ENCODE measurements at places on chromosomes 4 and X. TPM values are rescaled to one million over a fixed set of nuclear protein-coding genes. Genes with fewer than 3 reads are reported as not detected.

COL25A1 gene
- polyA plus RNA-seq = 16.8 TPM

DNA sequence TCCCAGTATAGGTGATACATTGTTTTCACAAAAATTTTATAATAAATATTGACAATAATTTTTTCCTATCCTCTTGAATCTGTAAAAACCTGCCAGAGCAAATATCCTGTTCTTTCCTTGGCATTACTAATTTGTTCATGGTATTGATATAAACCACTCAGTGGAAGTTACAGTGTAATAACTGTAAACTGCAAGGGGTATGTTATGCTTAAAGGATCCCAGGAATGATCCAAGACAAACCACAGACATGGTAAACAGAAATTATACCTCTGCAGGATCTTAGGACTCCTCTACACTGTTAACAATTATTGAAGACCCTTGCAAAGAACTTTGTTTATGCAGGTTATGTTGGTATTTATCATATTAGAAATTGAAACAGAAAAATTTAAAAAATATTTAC lies 17.7 kb upstream of the MAD2L1 start:
- DNase-seq = no peak

DNA sequence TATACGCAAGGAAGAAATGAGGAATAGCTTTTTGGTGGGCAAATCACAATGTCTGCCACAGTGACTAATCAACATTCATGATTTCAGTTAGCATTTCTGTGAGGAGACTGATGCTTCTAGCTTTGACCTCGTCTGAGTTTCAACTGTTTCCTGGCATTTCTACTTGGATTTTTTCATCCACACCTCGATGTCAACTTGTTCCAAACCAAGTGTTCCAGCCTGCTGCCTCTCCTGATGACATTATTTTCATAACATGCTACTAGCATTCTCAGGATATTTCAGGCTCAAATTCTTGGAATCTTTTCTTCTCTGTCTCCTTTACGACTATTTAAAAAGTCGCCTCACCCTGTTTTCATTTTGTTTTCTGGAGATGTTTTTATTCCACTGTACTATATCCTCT lies 90.3 kb upstream of the TEX13D start:
- no peak for DNase-seq

DNA sequence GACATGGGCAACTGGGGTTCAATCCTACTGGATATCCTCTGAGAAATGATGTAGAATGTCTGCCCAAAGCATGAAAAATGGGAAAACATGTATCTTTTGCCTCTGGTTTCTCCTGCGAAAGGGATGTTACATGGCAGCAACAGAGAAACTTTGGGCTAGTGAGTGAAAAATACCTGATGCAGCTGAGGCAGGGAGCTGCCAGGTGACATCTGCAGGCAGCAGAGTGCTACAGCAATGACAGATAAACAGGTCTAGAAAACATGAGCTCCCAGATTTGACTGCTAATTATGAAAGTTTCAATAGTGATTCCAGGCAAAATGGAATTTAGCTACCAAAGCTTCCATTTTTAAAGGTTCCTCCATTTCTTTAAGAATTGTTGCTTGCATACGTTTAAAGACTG lies 4.8 kb upstream of the CXCL1 start:
- no peak for DNase-seq

ZNF280C gene
- 6.6 TPM for polyA plus RNA-seq

DNA sequence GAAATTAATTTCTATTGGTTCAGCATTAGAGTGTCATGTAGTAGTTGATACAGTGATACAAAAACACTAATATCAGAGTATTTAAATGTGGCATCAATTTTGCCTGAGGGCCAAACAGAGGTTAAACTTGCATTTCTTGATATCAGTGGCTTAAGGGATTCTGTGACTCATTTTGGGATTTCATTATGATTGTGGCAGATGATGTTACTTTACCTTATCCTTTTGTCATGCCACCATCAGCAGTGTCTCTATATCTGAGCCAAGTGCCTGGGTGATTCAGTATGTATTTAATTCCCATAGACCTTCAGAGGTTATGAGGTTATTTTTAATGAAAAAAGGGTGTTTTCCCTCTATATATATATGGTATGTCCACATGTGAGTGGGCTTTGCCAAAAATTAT lies 582.9 kb downstream of the ADGRL3 start:
- no peak for DNase-seq

GBA3 gene
- 20.2 TPM for polyA plus RNA-seq

VCX3A gene
- polyA plus RNA-seq = not detected

DNA sequence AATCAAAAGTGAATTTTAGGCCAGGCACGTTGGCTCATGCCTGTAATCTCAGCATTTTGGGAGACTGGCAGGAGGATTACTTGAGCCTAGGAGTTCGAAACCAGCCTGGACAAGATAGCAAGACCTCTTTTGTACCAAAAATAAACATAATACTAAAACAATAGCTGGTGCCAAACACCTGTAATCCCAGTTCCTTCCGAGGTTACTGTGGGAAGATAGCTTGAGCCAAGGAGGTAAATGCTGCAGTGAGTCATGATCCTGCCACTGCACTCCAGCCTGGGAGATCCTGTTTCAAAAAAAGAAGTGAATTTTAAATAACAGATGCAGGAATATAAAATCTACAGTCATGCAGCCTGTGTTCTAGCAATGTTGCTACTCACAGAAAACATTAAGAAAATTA lies 488.3 kb downstream of the PPARGC1A start:
- DNase-seq = no peak

GRCh38 chrX:150326541-150327247 lies 36.4 kb upstream of the MAMLD1 start:
- no peak for DNase-seq

DNA sequence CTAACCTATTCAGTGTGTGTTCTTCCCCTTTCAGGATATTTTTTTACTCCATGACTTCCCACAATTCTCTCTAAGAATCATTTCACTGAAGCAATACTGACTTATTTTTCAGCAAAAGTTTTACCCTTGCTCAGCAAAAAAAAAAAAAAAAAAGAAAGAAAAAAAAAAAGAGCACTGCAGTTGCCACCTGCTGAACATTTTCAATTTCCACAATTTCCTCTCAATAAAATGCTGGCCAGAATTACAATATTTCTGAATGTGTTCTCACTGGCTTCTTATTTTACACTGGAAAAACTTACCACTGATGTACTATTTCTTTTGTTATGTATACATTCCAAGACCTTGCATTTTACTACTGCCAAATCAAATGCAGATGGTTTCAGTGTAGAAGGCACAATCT lies 210.4 kb downstream of the PAPSS1 start:
- DNase-seq = no peak

DNA sequence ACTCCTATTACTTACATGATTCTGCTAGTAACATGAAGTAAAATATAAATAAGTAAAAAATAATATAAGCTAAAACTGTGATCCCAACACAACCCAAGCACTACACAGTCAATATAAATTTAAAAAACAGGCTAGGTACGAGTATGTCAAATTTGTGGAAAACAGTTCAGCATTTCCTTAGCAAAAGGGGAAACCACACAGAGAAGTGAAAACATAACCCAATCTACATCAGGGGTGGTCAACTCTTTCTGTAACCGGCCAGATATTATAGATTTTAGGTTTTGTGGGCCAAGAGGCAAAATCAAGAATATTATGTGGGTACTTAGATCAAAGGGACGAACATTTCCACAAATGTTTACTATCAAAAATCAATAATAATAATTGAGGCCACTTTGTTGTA lies 70.1 kb downstream of the CHST7 start:
- no peak for DNase-seq

TNMD gene
- 3.4 TPM for polyA plus RNA-seq

RNF212 gene
- polyA plus RNA-seq = 11.3 TPM

GRCh38 chr4:81040012-81040659 lies 9.6 kb downstream of the BMP3 start:
- DNase-seq = no peak

DNA sequence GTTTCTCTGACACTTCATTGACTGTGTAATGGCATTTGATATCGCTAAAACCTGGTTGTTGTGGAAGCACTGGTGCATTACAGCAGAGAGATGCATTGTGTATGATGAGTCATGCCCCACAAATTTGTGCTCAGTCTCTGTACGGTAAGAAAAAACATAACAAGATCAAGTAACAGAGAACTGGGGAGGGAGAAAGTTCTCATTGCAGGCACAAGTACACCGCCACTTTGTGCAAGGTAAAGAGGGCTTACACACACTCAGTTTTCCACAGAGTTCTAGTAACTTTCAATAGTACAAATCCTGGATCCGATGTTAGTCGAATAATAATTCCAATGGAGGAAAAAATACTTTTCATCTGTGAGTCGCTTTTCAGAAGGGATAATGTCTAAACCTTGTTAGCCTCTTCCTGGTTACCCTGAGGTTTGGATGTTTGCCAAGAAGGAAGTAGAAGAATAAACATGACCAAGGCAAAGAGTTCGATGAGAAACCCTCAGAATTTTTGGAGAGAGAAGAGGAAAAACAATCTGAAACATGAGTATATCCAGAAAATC lies 512.5 kb upstream of the SLIT2 start:
- no peak for DNase-seq

DNA sequence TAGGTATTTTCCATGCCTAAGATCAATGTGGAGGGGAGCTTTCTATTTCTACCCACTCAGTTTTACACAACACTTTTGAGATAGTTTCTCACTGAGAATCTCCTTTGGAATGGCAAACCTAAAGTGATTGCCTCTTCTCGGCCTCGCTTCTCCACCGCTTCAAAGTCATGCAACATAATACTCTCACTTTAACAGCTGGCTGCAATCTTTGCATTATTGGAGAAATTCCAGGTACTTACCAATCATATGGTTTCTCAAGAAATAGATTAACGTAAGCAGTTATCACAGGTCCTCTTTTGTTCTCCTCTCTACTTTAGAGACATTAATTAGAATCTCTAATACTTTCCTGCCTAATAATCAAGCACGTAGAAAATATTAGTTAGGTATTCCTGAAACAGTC lies 3.7 kb upstream of the IL13RA2 start:
- DNase-seq = no peak

USP17L10 gene
- polyA plus RNA-seq = not detected

DNA sequence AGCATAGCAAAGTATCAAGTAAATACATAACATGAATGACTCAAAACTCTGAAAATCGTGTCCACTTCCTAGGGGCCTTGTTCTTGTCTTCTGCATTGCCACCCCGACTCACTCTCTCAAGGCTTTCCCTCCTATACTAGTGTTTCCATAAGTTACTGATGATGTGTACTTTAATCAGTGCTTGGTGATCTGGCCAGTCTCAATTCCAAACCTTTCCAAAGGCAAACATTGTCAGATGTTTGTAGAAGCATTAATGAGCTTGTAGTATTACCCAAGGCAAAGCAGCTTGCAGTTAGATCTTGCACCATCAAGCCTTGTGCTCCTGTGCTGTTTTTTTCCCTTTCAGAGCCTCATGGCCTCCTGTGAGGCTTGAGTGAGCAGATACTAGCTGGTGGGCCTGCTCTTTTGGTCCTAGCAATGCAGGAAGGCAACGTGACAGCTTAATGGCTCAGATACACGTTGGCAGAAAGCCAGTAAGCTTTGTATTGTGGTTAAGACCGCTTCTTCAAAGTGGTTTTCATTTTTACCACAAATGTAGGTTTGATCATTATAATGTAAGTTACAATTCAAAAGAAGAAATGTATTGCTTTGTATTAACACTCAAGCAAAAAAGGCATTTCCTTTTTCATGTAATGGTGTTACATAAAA lies 51.8 kb downstream of the RBPJ start:
- DNase-seq = peak; percentile 38

DNA sequence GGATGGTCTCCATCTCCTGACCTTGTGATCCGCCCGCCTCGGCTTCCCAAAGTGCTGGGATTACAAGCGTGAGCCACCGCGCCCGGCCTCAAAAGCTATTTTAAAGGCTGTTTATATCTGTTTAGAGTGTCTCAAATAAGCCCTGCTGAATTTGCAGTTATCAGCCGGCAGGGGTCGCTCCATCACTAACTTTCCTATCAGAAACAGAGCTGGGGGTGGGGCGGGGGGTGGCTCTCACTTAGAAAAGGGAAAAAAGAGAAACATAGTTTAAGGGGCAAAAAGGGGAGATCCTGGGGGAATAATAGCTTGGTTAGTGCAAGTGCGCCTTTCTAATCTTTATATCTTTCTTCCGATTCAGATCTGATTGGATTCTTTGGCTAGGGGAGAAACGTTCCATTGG lies 450.7 kb downstream of the UBE2NL start:
- no peak for DNase-seq
